ENCODE measurements at places on chromosomes 5 and 9.

DNA sequence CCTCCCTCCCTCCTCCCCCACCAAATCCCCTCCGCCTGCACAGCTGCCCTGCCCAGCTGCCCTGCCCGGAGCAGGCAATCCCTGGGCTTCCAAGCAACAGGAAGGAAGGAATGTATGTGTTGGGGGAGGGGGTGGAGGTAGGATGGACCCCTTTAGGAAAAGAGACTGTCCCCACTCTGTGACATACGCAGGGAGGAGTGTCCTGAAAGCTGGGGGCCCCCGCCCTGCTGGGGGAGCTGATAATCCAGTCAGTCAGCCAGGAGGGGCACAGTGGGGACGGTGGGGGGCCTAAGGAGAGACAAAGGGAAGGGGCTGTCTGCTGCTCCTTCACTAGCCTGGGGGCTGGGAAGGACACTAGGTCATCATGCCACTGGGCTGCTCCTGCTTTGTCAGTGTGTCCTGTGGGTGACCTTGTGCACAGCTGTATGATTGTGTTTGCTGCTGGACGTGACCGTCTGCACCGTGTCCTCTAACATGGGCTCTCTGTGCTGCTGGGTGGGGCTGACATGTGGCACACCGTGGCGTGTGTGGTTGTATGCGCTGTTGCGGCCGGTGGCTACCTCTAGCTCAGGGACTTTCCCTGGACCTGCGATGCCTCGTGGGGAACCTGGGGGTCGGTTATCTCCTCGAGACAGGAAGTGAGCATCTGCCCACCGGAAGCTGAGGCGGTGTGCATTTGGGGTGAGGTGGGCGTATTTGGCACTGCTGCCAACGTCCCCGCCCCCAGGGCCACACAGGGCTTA is 3.0 kb downstream of the N4BP3 start:
- no peak for DNase-seq

- peak; percentile 75 for DNase-seq
These were observed 338.7 kb downstream of the NPR3 start for GRCh38 chr5:33049842-33050241.

- DNase-seq = no peak
These were observed 156.3 kb downstream of the ESM1 start for GRCh38 chr5:54829102-54829501.

GRCh38 chr9:94478755-94479730 is 75.8 kb upstream of the PCAT7 start:
- DNase-seq = no peak

DNA sequence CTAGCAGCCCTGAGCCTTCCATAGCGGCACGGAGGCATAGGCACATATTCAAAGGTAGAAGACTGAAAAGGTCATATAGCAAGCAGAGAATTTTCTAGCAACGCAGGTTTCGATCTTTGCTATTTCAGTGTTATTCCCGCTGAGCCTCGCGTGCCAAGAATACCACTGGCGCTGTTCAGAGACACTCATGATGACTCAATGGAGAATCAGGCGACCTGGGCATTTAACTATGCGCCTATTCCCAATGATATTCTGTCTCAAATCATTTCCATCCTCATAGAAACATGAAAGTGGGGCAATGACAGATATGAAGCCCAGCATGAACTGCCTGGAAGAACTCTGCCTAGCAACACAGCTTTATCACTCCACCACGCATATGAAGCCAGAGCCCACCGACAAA is 59.9 kb downstream of the EFNA5 start:
- DNase-seq = no peak

- DNase-seq = peak; percentile 89
These were observed 326.1 kb downstream of the PLK2 start for GRCh38 chr5:58133631-58134296.

DNA sequence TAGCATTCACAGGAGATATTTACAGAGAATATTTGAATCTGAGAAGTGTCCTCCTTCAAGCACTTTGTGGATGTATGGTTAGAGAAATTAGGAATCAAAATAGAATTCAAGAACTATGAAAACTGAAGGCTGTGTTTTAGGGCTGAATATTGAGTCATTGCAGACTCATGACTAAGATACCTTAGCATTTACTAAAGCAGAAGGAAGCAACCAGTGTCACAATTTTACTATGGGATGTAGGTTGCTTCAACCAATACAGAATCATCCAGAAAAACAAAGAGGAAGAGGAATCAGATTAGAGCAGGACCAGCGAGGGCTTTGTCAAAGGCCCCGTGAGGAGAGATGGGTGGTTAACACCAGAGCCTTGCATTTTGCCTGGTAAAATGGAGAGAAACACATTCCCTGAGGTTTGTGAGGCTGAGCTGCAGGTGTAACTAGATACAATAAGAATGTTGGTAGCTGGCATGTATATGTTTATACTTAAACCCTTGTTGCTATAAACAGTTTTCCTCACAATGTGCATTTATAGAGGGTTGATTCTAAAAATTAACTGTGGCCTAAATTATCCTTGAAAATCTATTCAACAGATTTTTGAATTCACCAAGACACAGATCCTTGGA is 518.1 kb downstream of the AGTPBP1 start:
- no peak for DNase-seq

DNA sequence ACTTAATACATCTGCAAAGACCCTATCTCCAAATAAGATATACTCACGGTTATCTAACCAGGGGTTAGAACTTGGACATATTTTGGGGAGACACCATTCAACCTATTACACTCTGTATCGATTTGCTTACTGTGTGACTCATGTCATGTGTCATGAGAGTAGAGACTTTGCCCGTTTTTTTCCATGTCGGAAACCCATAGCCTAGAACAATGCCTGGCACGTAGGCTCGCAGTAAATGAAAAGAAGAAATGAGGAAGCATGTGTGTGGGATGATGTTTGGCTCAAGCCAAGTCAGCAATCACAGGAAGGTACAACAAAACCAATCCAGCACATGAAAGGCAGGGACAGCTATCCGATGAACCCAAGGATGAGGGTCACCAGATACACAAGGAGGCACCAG is 94.6 kb upstream of the DNAH5 start:
- peak; percentile 50 for DNase-seq

DNA sequence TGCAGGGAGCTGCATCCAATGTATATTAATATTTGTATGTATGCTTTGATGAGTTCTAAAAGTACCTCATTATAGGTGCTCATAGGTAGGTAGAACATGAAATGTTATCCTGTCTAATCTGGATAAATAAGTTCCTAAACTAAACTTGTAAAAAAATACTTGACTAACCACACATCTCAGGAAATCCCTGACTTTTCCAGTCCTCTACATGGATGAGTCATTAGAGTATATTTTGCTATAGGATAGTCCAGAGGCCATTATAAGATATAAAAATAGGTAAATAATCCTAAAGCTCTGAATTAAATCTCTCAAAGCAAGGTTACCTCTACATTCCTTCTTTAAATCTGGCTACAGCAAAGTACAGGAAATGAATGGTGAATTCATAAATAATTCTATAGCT is 404.3 kb downstream of the RAB3C start:
- no peak for DNase-seq

DNA sequence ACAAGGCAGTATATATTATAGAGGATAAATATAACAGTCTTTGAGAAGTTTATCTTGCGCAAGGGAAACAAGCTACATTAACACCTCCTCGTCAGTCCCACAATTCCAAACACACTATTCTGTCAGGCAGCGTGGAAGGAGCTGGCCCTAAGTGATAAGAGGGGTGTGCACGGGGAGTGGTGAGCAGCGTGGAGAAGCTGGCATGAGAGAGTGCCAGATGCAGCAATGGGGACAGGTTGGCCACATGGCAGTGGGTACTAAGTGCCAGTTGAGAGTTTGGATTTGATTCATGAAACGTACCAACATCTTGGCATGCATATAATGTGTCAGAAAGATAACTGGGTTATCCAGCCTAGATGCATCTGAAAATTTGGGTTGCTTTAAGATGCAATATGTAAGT is 460.2 kb downstream of the ICE1 start:
- no peak for DNase-seq

GRCh38 chr5:17436350-17436749 is 61.7 kb upstream of the TAF11L2 start:
- DNase-seq = no peak

GRCh38 chr5:142817949-142818431 is 47.8 kb downstream of the ARHGAP26 start:
- peak; percentile 45 for DNase-seq

DNA sequence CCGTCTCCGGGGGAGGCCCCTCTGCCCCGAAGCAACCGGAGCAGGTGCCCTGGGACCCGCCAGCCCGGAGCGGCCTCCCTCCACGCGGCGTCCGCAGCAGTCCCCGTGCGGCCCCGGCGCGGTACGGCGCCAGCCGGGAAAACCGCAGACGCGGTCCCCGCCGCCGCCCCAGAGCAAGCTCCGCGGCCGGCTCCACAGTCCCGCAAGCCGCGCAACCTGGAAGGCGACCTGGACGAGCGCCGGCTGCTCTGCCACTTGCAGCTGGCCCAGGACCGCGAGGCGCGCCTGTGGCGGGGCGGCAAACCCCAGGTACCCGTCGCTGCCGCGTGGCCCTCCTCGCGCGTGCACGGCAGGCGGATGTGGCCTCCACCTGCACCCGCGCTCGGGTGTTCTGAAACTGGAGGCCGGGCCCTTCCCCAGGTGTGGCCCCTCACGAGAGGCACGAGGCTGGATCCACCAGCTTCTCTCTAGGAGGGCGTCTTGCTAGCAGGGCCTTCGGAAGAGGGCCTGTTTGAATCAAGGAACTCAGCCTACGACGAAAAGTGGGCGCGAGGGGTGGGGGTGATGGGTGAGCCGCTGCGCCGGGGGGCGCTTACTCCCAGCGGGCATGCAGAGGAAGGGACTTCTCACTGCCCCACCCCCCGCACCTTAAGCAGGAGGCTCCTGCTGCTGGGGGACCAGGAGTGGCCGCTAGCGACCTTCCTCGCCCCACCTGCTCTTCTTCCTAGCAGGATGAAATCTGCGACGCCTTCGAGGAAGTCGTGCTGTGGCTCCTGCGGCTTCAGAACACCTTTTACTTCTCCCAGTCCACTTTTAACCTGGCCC is 602 bp downstream of the CCNI2 start:
- no peak for DNase-seq

DNA sequence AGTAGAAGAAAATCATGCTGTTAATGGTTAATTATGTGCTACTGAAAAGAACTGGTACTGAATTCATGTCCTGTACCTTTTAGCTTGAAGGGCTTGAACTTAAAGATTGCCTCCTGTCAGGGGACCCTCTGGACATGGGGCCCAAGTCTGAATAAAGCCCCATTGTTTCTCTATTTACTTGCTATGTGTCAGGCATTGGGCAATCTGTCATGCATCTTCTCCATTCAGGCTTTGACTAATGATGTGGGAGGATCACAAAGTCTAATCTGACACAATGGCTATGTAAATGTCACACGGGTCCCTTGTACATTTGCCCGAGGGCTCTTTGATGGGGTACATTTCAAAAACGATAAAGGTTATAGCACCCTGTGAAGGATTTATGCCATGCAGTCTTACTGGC is 64.0 kb upstream of the TUSC1 start:
- DNase-seq = no peak

GRCh38 chr5:54049963-54050362 is 260.4 kb downstream of the ARL15 start:
- DNase-seq = peak; percentile 76

- DNase-seq = no peak
These were observed 74.7 kb downstream of the PPARGC1B start for GRCh38 chr5:149804478-149805450.

GRCh38 chr9:129595311-129595741 is 25.6 kb downstream of the C9orf50 start:
- DNase-seq = peak; percentile 54

DNA sequence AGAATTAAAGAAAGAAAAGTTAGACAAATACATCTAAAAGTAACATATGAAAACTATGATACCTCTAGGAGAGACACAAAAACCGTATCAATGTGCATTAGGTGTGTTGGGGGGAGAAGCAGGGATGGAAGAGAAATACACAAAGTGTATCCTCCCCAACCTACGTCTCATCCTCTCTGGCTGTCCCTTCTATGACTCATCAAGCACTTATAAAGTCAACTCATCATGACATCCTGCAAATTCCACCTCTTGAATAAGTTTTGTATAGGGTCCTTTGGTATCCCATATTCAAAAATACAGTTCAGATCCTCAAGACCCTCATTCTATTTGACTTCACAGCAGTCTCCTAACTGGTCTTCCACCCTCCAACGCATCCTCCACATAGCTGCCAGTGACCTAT is 917.6 kb upstream of the DMAC1 start:
- no peak for DNase-seq

- peak; percentile 72 for DNase-seq
These were observed 23.4 kb downstream of the UBLCP1 start for GRCh38 chr5:159286420-159287035.

DNA sequence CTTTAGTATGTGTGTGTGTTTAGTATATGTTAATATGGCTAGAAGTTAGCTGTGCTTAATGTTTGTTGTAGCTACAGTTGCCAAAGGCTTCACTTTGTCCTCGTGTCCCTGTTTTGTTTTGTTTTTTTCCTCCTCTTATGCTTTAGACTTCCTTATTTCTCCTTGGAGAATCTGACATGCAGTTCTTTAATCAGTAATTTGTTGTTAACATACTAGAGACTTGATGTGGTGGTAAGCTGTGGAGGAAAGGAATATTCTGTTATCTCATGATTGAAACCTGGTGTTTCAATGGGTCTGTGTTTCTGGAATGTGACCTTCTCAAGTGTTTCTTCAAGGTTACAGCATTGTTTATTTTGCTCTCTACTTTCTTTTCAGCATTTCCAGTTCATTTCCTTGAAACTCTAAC is 515.6 kb upstream of the ST8SIA4 start:
- DNase-seq = peak; percentile 57

GRCh38 chr5:58958701-58959100 is 375.8 kb downstream of the RAB3C start:
- DNase-seq = no peak

- no peak for DNase-seq
These were observed 4.9 kb downstream of the NKX2-5 start for GRCh38 chr5:173229966-173230689.

DNA sequence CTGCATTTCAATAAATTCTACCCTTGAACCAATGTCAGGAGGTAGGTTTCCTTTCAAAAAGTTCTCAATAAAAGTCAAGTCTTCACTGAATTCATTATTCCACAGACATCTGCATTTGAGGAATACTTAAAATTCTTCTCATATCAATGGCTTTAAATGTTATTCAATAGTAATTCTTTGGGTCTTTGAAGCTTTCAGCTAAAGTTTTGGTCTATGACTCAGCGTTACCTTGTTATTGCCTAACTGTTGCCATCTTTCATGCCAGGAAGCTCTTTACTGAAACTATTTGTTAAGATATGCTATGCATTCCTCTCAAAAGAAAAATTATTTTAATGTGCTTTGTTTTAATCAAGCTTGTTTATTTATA is 170.5 kb downstream of the NNT start:
- peak; percentile 83 for DNase-seq

DNA sequence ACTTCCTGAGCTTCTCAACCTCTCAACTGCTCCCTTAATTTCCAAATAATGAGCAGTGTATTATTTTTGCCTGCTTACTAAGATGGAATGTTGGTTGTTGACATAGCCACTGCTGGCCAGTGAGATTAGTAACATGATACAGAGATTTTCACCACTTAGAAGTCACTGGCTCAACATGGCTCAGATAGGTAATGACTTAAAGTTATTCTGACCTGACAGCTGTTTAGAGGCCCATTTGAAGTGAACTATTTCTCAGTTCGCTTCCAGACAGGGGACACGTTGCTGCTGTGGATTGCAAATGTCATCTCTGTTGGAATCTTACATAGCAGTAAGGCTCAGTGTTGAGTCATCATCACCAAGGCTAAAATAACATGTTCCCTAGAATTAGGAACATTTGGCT is 490.2 kb downstream of the TLE4 start:
- DNase-seq = peak; percentile 93

All from adipocyte (in vitro differentiated cells).